Right renal cortex interstitium (tissue), 3 donors: ENCODE measurements at places on chromosomes 3 and 15. TPM values are rescaled to one million over a fixed set of nuclear protein-coding genes. Genes with fewer than 3 reads are reported as not detected.

Gene SLCO2A1
- 16.1 TPM for polyA plus RNA-seq

Gene NDN
- polyA plus RNA-seq = 76.2 TPM

Gene MST1R
- polyA plus RNA-seq = 1.6 TPM

Gene CDAN1
- 15.4 TPM for polyA plus RNA-seq

Gene CADPS
- polyA plus RNA-seq = 1.2 TPM

Gene POPDC2
- polyA plus RNA-seq = 4.5 TPM

Gene IL12A
- polyA plus RNA-seq = 1.0 TPM

Gene ZNF660
- 11.4 TPM for polyA plus RNA-seq

Gene NOP10
- polyA plus RNA-seq = 149 TPM
